AML-193 (cell line): ENCODE measurements at places on chromosomes 1 and 21.
A peak's percentile ranks its signal among the peaks of the same experiment; 100 is the strongest.

- no peak for DNase-seq
Observed at GRCh38 chr21:43934116-43934515, 69.1 kb downstream of the AGPAT3 start.

- DNase-seq = no peak
Observed at GRCh38 chr21:18744840-18745239, 341.3 kb upstream of the TMPRSS15 start.

DNA sequence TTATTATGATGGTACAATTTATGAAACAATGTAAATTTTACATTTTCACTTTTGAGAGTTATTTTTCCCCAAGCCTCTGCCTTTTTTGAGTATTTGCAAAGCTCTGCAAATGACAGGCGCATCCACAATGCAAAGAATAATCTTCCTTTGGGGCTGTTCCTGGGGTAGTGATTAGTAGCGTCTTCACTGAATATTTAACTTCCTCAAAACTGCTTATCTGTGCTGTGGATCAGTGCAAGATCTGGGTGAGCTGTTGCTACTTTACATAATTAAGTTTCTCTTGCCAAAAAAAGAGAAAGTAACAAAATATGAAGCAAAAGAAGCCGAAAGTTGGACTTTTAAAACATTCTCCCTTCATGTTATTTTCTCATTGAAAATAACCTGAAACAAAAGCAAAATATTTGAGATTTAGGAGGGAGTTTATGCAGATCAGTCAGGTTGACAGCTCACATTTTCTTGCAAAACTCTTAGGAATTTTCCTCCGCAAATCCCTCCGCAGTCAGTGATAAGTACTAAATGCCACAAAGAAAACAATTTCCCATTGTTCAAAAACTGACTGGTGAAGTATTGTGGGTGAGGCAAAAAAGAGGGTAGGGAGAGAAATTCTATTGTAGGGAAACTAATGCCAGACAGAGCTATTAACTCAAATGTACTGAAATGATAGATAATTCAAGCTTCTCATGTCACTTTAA is 276.4 kb upstream of the B3GALT2 start:
- DNase-seq = peak; percentile 33

DNA sequence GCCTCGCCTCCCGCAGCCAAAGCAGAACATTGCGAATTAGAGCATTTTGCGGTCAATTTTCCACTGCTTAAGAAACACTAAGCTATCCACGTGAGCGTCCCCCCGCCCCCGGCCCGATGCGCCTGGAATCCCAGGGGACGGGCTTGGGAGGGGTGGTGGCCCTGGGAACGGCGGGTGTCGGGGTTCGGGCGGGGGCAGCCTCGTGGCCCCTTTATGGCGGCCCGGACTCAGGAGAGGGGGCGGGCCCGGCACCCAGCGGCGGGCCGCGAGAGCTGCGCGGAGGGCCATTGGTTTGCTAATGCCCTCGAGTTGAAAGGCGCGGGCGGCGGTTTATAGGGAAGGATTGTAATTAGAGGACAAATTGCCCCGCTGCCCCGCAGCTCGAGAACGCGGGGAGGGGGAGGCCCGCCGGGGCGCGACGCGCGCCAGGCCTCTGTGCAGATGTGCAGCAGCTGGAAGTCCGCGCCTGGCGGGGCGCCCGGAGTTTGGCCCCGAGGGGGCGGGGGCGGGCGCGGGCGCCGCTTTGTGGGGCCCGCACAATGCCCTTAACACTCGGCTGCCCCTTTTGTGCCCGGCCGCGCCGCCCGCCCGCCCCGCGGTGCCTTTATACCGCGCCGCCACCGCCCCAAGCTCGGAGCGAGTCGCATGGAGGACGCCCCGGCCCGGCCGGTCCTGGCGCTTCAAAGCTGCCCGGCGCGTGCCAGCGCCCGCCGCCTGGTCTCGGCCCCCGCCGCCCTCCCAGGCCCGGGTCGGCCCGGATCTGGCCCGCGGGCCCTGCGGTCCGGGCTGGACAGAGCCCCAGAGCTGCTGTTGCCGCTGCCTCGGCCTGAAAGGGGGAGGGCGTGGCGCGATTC is 1.9 kb upstream of the HES3 start:
- DNase-seq = no peak

DNA sequence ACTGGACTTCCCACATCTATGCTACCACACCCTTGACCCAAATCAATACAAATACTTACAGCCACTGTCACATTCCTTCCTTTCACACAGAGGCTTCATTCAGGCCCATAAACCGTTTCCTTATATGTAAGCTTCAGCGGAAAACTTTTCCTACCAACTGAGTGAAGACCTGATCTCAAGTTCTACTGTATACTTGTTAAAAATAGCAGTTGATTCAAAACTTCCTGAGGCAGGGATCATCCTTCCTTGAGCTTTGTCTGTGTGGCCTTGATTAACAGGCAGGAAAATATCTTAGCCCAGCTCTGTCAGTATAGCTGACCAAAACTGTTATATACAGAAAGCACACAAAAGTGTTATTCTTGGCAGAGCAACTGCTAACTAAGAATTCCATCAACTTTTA is 42.7 kb downstream of the DENND2C start:
- no peak for DNase-seq

DNA sequence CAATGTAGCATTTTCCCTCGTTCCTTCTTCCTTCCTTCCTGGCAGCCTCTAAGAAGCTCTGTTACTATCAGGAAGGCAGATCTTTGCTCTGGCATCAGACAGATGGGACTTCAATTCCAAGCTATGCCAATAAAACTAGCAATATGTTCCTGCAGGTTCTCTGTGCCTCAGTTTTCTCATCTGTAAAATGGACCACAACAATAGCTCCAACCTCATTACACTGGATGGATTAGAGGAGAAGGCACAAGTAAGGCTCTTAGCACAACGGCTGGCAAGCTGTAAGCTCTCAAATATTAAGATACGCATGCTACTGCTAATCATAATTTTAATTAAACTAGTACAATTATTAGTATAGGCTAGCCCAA is 27.2 kb downstream of the RRAGC start:
- DNase-seq = no peak

DNA sequence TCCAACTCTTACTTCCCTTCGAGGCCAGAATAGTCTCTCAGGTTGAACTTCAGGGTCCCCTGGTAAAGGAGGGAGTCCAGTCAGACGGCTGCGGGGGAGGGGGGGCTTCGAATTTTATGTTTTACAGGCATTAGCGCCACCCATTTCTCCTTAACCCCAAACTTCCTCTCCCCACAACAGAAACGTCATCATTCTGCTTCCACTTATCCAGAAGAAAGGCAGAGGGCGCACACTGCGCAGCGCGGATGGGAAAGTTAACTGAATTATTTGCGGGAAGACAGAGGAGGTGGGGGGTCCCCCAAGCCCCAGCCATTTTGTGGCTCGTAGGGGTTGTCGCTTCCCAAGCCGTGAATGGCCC is 529 bp upstream of the PRMT2 start:
- DNase-seq = peak; percentile 79

GRCh38 chr1:176211396-176212165 is 4.5 kb upstream of the COP1 start:
- DNase-seq = peak; percentile 63

DNA sequence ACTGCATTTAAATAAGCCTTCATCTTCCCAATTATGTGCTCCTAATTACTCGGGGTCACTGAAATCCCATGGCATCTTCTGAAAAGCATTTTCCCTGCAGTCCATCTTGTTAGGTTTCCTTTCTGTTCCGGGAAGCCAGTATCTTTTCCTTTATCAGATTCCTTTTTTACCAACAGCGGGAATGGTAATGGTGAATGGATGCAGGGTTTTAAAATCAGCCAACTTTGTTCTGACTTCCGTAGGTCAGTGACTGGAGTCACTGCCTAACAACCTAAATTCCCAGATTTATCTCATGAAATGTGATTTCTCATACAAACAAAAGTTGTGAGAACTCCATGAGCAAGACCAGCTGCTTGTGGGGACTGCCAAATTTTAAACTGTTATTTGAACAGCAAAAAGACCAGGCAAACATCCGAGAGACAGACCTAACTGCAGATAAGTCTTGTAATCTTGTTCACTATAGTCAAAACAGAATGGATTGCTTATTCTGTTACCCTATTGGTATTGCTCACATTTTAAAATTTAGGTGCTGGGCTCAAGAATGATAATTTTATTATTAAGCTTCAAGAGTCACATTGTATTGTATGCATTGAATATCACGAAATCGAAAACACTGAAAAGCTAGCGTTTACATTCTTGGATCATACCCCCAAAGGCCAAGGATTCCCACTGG is 1.2 kb upstream of the RWDD3 start:
- no peak for DNase-seq

DNA sequence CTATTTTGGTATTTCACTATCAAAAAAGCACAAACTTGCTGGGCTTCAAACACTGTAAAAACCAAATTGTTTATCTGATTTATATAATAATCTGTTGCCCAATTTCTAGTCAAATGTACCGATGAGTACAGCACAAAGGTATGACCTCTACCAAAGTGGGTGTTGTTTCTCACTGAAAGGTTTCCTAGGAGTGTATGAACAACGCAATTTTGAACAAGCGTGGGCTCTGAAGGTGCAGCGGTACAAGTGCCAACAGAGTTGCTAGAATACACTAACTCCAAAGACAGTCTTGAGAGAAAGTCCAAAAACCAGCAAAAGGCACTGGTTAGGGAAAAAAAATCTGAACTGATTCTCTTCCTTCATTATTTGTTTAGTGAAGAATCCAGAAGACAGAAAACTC is 130.4 kb downstream of the ATP1B1 start:
- DNase-seq = no peak

DNA sequence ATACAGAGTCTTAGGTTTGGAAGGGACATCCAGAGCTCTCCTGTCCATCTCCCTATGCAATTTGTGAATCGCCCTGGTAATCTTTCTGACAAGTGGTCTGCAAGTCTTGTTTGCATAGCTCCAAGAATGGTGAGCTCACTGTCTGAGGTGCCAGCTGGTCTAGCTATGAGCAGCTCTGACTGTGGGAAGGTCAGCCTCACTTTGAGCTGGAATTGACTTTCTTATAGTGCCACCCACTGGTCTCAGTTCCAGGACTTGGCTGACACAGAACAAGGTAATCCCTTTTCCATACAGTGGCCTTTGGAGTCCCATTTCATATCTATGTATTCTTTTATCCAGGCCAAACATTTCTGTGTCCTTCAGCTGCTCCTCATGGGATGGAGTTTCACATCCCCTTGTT is 95.6 kb upstream of the C8B start:
- no peak for DNase-seq

DNA sequence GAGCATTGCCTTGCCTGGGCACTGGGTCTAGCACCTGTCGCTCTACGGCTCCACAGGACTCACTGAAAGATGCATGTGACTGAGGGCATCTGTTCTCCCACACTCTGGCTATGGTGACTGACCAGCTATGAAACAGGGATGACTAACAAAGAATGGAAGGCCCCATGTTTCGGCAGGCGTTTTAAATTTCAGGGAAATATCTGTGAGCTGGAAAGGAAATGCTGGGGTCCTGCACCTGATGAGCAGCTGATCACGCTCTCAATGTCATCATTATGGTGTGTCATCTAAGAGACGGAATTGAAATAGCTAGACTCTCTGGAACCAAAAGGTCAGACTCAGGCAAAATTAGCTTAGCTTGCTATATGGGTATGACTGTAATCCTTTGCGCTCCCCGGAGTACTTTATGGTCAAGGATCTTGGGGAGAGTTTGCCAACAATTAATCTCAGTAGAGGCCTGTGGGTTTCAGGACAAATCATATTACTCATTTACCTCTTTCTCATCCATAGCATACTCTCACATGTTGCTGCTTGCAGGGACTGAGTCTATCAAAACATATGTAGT is 24.5 kb upstream of the PALMD start:
- no peak for DNase-seq

DNA sequence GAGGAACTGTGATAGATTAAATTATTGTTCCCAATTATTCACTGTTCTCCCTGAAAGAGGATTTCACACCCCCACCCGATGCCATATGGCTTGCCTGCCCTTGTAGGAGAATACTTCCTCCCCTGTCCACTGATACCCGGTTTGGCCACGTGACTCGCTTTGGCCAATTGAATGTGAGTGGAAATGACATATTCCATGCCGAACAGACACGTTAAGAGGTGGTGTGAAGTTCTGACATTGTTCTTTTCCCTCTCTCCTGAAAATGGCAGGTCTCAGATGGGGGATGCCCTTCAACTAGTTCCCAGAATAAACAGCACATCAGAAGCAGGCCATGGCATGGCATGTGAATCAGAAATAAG is 5.3 kb downstream of the STUM start:
- DNase-seq = no peak

GRCh38 chr1:24886241-24886640 is 43.8 kb downstream of the RUNX3 start:
- no peak for DNase-seq
